ENCODE measurements at places on chromosomes 12 and 14. TPM values are rescaled to one million over a fixed set of nuclear protein-coding genes. Genes with fewer than 3 reads are reported as not detected.

Gene COX6A1
- total RNA-seq: 819 TPM

Gene BICDL1
- total RNA-seq: 4.3 TPM

Gene DBX2
- not detected for total RNA-seq

Gene AICDA
- total RNA-seq: 0.05 TPM

Gene IGF1
- total RNA-seq: not detected

Gene TRPV4
- total RNA-seq: 0.08 TPM

Gene SCNN1A
- total RNA-seq: 3.9 TPM

Gene MYH7
- not detected for total RNA-seq

Gene SLC11A2
- total RNA-seq: 20.2 TPM

Gene CCDC88C
- 7.1 TPM for total RNA-seq

Gene PPP1R13B
- total RNA-seq: 4.5 TPM

Gene KRT8
- total RNA-seq: 3,468 TPM

Gene FITM1
- not detected for total RNA-seq

Gene MORN3
- total RNA-seq: 0.23 TPM

Gene PTGR2
- 6.7 TPM for total RNA-seq

Gene PRB4
- total RNA-seq: not detected

Gene SAMD15
- 2.3 TPM for total RNA-seq

Gene MIPOL1
- total RNA-seq: 3.4 TPM

Gene FAM186B
- 0.08 TPM for total RNA-seq

Gene CTSG
- not detected for total RNA-seq

Gene HPD
- total RNA-seq: 1.5 TPM

Gene GMPR2
- 59.1 TPM for total RNA-seq

Gene ARMH4
- total RNA-seq: 0.50 TPM

Gene CLEC9A
- not detected for total RNA-seq

Gene GARIN6
- total RNA-seq: not detected

Gene APOLD1
- total RNA-seq: 0.19 TPM

Gene CEP170B
- 22.1 TPM for total RNA-seq

Gene ESYT1
- total RNA-seq: 66.7 TPM

Gene ITPK1
- 48.6 TPM for total RNA-seq

Gene RDH5
- 2.6 TPM for total RNA-seq

Gene DEPDC4
- total RNA-seq: 2.0 TPM

Gene CD27
- not detected for total RNA-seq

Gene VWF
- 0.14 TPM for total RNA-seq

Gene IL22
- total RNA-seq: not detected

Gene CAPZA3
- total RNA-seq: not detected

Gene DCAF4
- 30.1 TPM for total RNA-seq

Gene CRIP2
- total RNA-seq: 101 TPM

Gene KRT7
- total RNA-seq: 4,352 TPM

Gene IL31
- not detected for total RNA-seq

Gene PLCZ1
- not detected for total RNA-seq

Gene CHGA
- total RNA-seq: 0.91 TPM

Gene EXOC3L4
- total RNA-seq: 1.5 TPM

Gene SMCO2
- 0.36 TPM for total RNA-seq

Gene ENDOU
- total RNA-seq: not detected

Gene PZP
- not detected for total RNA-seq

Gene SLC17A8
- total RNA-seq: not detected

Gene SLC7A7
- 9.8 TPM for total RNA-seq

Gene HIP1R
- 12.2 TPM for total RNA-seq

Gene KRT77
- total RNA-seq: not detected

Gene ALKBH2
- total RNA-seq: 47.8 TPM

Gene ANG
- total RNA-seq: 9.8 TPM

Gene PIK3C2G
- not detected for total RNA-seq
